ENCODE measurements at places on chromosomes 2 and 18.
A peak's percentile ranks its signal among the peaks of the same experiment; 100 is the strongest.

GRCh38 chr2:222523783-222524544 lies 99.6 kb downstream of the SGPP2 start:
- DNase-seq, result no peak

DNA sequence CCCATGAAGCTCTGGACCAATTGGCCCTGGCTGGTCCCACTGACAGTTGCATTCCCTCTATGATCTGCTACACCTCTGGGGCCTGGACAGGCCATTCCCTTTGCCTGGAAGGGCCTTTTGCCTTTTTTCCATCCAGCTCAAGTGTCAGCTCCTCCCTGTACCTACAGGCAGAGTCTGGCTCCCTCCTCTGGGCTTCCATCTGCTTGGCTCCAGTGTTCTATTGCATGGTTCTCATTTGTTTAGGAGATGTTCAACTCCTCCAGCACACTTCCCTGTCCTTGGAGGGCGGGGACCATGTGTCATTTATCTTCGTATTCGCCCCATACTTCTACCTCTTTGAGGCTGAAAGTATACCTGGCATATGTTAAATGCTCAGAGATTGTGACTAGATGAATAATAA lies 61.1 kb downstream of the PRKCE start:
- no peak for DNase-seq

- no peak for DNase-seq
These were observed 43.9 kb upstream of the VWA3B start for GRCh38 chr2:98043101-98043500.

- DNase-seq, result no peak
These were observed 3.5 kb downstream of the RSAD2 start for GRCh38 chr2:6881046-6881445.

- no peak for DNase-seq
These were observed 265.5 kb downstream of the TGIF1 start for GRCh38 chr18:3715231-3716080.

DNA sequence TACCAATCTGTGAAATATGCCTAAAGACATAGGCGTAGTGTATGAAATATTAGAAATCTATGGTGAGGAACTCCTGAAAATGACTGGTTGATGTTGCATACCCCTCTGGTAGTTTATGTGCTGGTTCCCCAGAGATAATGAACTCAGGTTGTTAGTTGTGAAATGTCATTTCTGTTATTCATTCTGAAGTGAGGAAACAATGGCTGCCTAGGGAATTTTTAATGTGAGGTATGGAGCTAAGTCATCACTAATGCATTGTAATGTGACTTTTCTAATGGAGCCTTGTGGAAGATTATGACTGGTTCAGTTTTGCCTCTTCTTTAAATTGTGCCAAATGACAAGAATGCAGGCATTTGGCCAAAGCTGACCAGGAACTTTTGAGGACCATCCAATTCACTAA lies 61.6 kb upstream of the RAB27B start:
- DNase-seq, result peak; percentile 46

DNA sequence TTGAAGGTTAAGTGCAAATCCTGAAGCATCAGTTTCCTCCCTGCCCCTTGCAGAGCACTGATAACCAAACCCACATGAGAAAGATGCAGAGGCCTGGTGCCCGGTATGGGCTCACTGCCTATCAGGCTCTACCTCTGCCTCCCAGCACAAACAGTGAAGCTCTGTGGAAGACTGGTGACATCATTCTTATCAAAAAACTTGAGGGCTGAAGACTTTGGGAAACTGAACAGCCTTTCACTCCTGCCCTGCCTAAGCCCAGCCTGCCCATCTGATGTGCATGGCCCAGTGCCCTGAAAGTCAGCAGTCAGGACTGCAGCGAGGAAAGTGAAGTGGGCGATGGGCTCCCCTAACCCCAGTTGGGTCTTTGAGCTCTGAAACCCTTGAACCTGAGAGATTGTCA lies 174.8 kb upstream of the ARL4C start:
- no peak for DNase-seq

DNA sequence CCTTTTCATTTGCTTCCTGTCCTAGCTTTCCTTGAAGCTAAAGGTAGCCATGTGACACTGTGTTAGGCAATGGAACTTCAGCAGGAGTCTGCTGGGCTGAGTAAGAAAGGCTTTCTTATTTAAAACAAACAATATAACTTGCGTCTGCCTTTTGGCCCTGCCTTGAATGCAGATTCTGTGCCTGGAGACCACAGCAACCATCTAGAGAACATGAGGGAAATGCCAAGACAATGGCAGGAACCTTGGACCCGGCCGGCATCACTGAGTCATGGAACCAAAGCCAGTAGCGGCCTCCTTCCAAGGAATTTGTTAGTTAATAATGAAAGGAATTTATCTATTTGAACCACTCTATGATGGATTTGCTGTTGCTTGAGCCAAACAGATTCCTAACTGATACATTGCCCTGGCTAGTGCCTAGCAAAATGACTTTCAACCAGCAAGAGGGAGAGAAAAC lies 207.5 kb upstream of the EPHA4 start:
- peak; percentile 51 for DNase-seq

DNA sequence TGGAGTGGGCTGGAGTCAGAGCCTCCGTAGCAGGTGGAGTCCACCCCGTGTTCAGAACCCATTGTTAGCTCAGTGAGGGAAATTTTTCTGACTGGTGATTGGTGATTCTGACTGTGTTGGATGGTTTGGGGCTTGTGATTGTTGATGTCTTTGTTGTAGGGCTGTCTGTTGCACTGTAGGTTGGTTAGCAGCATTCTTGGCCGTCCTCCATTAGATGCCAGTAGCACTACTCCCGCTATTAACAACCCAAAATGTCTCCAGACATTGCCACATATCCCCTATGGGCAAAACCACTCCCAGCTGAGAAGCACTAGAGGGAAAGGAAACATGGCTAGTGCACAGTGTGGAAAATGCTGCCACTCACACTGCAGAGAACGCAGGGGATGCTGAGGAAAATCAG lies 51.7 kb downstream of the ARMC9 start:
- no peak for DNase-seq

GRCh38 chr18:36672437-36673344 lies 156.1 kb downstream of the TPGS2 start:
- DNase-seq, result peak; percentile 20
